ENCODE measurements at places on chromosomes 12 and 14. TPM values are rescaled to one million over a fixed set of nuclear protein-coding genes. Genes with fewer than 3 reads are reported as not detected.

Gene ZDHHC22
- total RNA-seq = not detected

Gene MAP1LC3B2
- total RNA-seq = 0.52 TPM

Gene NEUROD4
- total RNA-seq = not detected

Gene BDKRB2
- 0.73 TPM for total RNA-seq

Gene SIX1
- 4.6 TPM for total RNA-seq

Gene RASAL1
- total RNA-seq = not detected

Gene VDR
- 13.6 TPM for total RNA-seq

Gene SYNDIG1L
- under 0.01 TPM for total RNA-seq

Gene COL2A1
- total RNA-seq = not detected

Gene PRH1
- 10.6 TPM for total RNA-seq

Gene AVPR1A
- 1.9 TPM for total RNA-seq

Gene LRCOL1
- total RNA-seq = not detected

Gene ZNF385A
- 1.8 TPM for total RNA-seq

Gene AQP2
- total RNA-seq = not detected

Gene PTHLH
- total RNA-seq = 1.6 TPM

Gene C12orf50
- total RNA-seq = not detected

Gene GPR132
- total RNA-seq = 0.26 TPM

Gene HOXC12
- total RNA-seq = not detected

Gene PDZRN4
- 0.07 TPM for total RNA-seq

Gene PRB3
- total RNA-seq = not detected

Data from smooth muscle cell of the pulmonary artery (primary cell).